ENCODE measurements at places on chromosomes 12 and 14. TPM values are rescaled to one million over a fixed set of nuclear protein-coding genes. Genes with fewer than 3 reads are reported as not detected.

COX6A1 gene
- 449 TPM for total RNA-seq

NUAK1 gene
- not detected for total RNA-seq

IL22 gene
- total RNA-seq, result not detected

CRADD gene
- total RNA-seq, result 10.5 TPM

ARID2 gene
- 44.9 TPM for total RNA-seq

DLGAP5 gene
- 94.4 TPM for total RNA-seq

RPGRIP1 gene
- 0.39 TPM for total RNA-seq

FGF6 gene
- total RNA-seq, result not detected

FAM161B gene
- total RNA-seq, result 3.6 TPM

KRT79 gene
- total RNA-seq, result not detected

FLVCR2 gene
- not detected for total RNA-seq

LRRC10 gene
- not detected for total RNA-seq

AQP6 gene
- total RNA-seq, result not detected

KRT71 gene
- not detected for total RNA-seq

SIX6 gene
- not detected for total RNA-seq

SMAGP gene
- total RNA-seq, result 2.6 TPM

GPR132 gene
- 1.9 TPM for total RNA-seq

CMKLR1 gene
- not detected for total RNA-seq

DBX2 gene
- total RNA-seq, result not detected

PLXNC1 gene
- total RNA-seq, result 8.0 TPM

TAS2R46 gene
- total RNA-seq, result 1.6 TPM

TSPAN19 gene
- not detected for total RNA-seq

MTHFD1 gene
- 163 TPM for total RNA-seq

ANKS1B gene
- total RNA-seq, result 5.4 TPM

HOXC6 gene
- 2.7 TPM for total RNA-seq

SPPL3 gene
- 36.6 TPM for total RNA-seq

INSM2 gene
- not detected for total RNA-seq

CCND2 gene
- total RNA-seq, result not detected

BCL7A gene
- 100 TPM for total RNA-seq

PAPLN gene
- 9.0 TPM for total RNA-seq

WSCD2 gene
- total RNA-seq, result not detected

KCNC2 gene
- not detected for total RNA-seq

SLC7A8 gene
- total RNA-seq, result 11.4 TPM

GPR162 gene
- total RNA-seq, result not detected

CLEC7A gene
- total RNA-seq, result not detected

TAS2R8 gene
- total RNA-seq, result not detected

WSB2 gene
- total RNA-seq, result 31.9 TPM
